Effector CD4-positive, alpha-beta T cell (primary cell): ENCODE measurements at places on chromosomes 11 and 22.

DNA sequence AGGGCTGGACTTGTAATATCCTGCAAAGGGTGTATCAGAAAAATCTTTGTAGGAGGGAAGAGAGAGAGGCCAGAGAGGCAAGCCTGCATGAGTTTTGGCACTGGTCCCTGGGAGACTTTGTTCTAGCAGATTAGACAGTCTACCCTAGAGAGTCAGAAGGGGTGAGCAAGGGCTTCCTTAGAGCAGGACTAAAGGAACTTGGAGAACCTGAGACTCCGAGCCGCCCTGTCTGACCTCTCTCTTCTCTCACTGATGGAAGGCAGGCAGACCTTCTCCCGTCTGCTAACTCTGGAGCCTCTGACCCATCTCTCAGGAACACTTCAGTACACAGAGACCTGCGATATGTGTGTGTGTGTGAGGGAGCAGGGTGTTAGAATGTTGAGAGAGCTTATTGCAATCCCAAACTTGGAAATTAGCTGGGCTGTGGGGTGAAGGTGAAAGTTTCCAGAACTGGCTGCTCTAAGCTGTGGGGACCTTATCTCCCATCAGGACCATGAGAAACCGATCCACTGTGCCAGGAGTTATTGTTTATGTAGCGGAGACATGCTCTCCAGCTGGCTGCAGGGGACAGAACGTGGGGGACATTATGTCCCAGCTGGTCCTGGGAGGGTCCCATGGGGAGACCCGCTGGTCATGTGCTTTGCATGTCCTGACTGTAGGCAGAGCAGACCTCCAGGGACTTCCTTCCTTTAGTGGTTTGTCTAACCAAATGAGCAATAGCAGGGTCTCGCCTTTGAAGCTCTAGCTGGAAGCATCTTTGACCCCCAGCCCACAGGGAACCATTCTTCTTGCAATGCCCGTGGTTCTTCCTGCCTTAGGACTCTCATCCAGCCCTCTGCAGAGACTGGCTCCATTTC lies 51.1 kb downstream of the TIMP3 start:
- DNase-seq, result no peak

GRCh38 chr11:103486604-103487003 lies 377.4 kb downstream of the DYNC2H1 start:
- DNase-seq, result no peak

- peak; percentile 55 for DNase-seq
These were observed 3.7 kb upstream of the POLD4 start for GRCh38 chr11:67356864-67357561.

- no peak for DNase-seq
These were observed 38.2 kb downstream of the OR10A6 start for GRCh38 chr11:7892840-7893254.

- no peak for DNase-seq
These were observed 4.4 kb downstream of the DERL3 start for GRCh38 chr22:23834406-23834792.

DNA sequence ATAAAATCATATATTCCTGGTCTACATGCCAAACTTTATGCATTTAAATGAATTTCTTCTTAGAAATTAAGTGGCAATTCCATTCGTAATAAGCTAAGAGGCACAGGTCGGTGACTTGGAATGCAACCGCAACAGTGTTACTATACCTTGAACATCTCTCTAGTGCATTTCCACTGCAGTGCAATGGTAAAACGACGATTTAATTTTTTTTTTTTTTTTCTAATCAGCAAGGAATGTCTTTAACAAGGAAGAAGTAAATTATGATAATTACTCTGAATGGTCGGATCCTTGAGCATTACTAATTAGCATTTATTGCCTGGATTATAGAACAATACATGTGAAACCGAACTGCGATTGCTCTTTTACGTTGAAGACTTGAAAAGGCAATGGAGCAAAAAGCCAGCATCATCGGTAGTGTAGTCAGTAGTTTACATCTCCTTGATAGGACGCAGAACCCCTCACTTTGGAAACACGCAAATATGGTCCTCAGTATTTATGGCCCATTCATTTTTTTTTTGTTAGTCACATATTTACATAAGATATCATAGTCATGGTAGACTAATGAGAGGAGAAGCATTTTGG lies 20.2 kb downstream of the BLID start:
- DNase-seq, result no peak
